ENCODE measurements at places on chromosomes 1 and 21.

DNA sequence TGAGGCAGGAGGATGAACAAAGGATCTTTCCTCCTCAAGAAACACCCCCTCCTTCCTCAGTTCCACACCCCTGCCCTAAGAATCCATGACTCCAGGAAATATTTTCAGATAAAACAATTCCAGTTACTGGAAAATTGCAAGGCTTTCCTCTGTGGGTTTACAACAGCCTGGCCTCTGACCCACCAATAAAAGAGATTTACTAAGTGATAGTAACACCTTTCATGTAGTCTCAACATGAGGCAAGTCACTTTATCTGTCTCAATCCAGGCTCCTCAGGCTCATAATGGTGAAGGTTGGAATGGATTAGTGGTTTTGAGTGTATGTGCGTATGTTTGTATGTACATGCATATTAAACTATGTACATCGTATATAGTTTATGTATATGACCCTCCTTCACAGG, 71.4 kb upstream of the PPP2R5A start:
- DNase-seq: no peak

GRCh38 chr1:84303314-84303830, 1.9 kb downstream of the SAMD13 start:
- no peak for DNase-seq

DNA sequence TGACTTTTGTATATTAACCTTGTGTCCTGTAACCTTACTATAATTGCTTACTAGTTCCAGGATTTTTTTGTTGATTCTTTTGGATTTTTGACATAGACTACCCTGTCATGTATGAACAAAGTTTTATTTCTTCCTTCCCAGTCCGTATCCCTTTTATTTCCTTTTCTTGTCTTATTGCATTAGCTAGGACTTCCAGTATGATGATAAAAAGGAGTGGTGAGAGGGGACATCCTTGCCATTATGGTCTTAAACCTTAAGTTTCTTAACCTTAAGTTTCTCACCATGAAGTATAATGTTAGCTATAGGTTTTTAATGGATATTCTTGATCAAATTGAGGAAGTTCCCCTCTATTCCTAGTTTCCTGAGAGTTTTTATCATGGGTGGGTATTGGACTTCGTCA, 24.5 kb upstream of the TBX19 start:
- no peak for DNase-seq

GRCh38 chr1:239682960-239683359, 296.6 kb downstream of the CHRM3 start:
- no peak for DNase-seq

GRCh38 chr1:18237371-18237770, 129.8 kb downstream of the IGSF21 start:
- DNase-seq: no peak

Measured in BJ (cell line).